Activated CD8-positive, alpha-beta T cell treated with anti-CD3 and anti-CD28 coated beads for 36 hours (primary cell): ENCODE measurements at places on chromosomes 2 and 18. TPM values are rescaled to one million over a fixed set of nuclear protein-coding genes. Genes with fewer than 3 reads are reported as not detected.

REEP1 gene
- 0.25 TPM for total RNA-seq

CDK15 gene
- not detected for total RNA-seq

GRCh38 chr2:213834331-213834730, 550.1 kb downstream of the SPAG16 start:
- no peak overlapping the region for H3K4me3 ChIP-seq
- H3K4me1 ChIP-seq, result no peaks in the 10 kb centered on the region
- H3K36me3 ChIP-seq, result no peaks in the 10 kb centered on the region
- DNase-seq, result no peak
- no peak overlapping the region for H3K27ac ChIP-seq

DNA sequence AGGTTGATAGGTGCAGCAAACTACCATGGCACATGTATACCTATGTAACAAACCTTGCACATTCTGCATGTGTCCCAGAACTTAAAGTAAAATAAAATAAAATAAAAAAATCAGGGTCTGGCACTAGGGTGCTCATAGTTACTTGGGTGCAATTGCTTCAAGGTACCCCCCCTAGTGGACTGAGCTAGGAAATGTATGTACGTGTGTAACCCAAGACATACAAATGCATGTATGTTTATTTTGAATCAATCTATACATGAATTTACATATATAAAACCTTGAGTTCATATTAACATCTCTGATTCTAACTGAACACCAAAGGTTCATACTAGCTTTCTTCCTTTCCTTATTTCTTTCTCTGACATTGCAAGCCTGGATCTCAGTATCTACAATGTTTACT, 51.5 kb downstream of the USP37 start:
- H3K27me3 ChIP-seq, result no peaks in the 10 kb centered on the region
- peaks cover 40% of the 10 kb centered on the region for H3K36me3 ChIP-seq
- H3K4me3 ChIP-seq, result no peak overlapping the region
- H3K27ac ChIP-seq, result no peak overlapping the region
- peak; percentile 20 for DNase-seq

- H3K27ac ChIP-seq, result no peak overlapping the region
- DNase-seq, result no peak
- no peaks in the 10 kb centered on the region for H3K36me3 ChIP-seq
Measured at GRCh38 chr18:26414901-26415440, 133.4 kb downstream of the KCTD1 start.

PARD3B gene
- 0.11 TPM for total RNA-seq

GRCh38 chr2:60350791-60351190, 202.7 kb downstream of the BCL11A start:
- no peak overlapping the region for H3K27ac ChIP-seq
- peaks cover under 1% of the 10 kb centered on the region for H3K4me1 ChIP-seq

GRCh38 chr2:11033114-11033513, 121.4 kb downstream of the KCNF1 start:
- no peaks in the 10 kb centered on the region for H3K4me1 ChIP-seq
- DNase-seq, result no peak
- peaks cover 6% of the 10 kb centered on the region for H3K36me3 ChIP-seq
- H3K4me3 ChIP-seq, result no peak overlapping the region
- no peak overlapping the region for H3K27ac ChIP-seq
- H3K27me3 ChIP-seq, result peaks cover 21% of the 10 kb centered on the region

TRIM43 gene
- not detected for total RNA-seq

GRCh38 chr2:110788976-110789375, 56.6 kb downstream of the ACOXL start:
- H3K36me3 ChIP-seq, result no peaks in the 10 kb centered on the region
- peaks cover 31% of the 10 kb centered on the region for H3K27me3 ChIP-seq

- no peak for DNase-seq
- H3K27me3 ChIP-seq, result peaks cover 7% of the 10 kb centered on the region
- no peak overlapping the region for H3K27ac ChIP-seq
- H3K4me1 ChIP-seq, result no peaks in the 10 kb centered on the region
Measured at GRCh38 chr2:234590076-234590475, 93.2 kb upstream of the ARL4C start.

FBXO15 gene
- 2.1 TPM for total RNA-seq

ITGB6 gene
- total RNA-seq, result not detected

ATG16L1 gene
- total RNA-seq, result 24.4 TPM

GRCh38 chr2:180004731-180005130, 2.4 kb downstream of the CWC22 start:
- peaks cover 20% of the 10 kb centered on the region for H3K36me3 ChIP-seq
- no peak overlapping the region for H3K4me3 ChIP-seq
- H3K27ac ChIP-seq, result no peak overlapping the region

DNA sequence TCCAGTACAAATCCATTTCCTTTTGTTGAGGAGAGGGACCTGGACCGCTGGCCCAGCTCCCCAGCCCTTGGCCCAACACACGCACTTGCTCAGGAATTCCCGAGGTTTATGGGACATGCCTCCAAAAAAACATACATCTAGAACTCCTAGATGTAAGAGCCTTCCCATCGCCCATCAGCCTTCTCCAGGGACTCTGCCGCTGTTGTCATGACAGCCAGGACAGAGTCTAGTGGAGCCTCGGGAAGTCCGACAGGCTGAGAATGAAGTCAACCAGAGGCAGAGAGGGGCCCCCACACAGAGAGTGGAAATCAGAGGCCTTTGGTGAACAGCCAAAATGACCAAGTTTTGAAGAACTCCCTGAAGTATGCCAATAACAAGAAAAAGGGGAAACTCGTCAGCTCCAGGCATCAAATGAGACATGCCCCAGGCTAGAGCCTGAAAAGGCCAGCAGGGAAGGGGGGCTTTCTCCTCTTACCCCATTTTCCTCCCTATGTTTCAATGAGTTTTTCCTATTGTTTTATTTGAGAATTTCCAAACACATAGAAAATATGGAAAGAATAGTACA, 43.2 kb upstream of the CAB39 start:
- H3K4me3 ChIP-seq, result no peak overlapping the region
- H3K4me1 ChIP-seq, result peaks cover 58% of the 10 kb centered on the region
- no peak for DNase-seq
- peak overlapping the region; percentile 88 for H3K27ac ChIP-seq
- no peaks in the 10 kb centered on the region for H3K27me3 ChIP-seq
